ENCODE measurements at places on chromosomes 2 and 18.

GRCh38 chr2:186205254-186205911 lies 280.7 kb upstream of the ZC3H15 start:
- no peak for DNase-seq

- DNase-seq, result no peak
These were observed 303.9 kb downstream of the GBX2 start for GRCh38 chr2:235864302-235864701.

DNA sequence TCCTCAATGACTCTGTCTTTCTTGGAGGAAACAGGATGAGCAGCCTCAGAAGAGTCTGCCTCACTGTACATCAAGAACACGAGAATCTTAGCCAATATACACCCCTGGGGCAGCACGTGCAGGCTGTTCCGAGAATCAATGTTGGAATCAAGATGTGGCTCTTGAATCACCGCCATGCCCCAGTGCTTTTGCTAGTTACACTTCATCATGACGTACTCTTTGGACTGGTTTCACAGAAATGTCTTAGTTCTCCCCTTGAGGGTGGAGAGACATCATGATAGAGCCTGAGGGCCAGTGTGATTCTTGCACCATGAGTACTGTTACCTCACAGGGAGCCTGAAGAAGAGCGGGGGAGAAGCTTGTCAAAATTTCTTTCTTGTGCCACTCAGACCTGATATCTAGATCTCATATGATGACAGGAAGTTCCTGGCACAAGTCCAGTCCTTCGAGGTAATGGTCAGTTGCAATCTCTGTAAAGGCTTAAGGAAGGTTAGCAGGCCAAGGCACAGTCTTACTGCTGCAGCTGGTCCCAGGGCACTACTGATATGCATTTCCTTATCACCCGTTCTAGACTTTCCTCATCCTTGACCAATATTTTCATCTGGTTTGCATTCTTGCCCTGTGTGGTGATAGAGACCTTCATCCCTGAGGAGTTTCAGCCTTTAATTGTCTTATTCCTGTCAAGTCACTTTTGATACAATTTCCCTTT lies 28.2 kb upstream of the STAT4 start:
- no peak for DNase-seq

DNA sequence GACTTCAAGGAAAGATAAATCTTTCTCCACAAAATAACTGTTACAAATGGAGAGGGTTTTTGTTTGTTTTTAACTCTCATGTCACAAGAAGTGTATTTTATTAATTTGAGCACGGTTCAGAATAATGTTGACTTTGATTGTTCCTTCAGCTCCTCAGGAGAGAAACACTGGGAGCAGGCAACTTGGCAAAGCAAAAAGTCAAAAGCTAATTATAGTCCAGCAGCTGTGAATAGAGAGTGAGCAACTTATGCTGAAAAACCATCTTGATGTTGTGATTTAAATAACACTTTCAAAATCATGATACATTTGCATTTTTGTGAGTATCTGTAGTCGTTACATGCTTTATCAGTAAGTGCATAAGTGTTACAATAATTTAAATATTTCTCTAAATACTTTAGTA lies 37.5 kb upstream of the TTN start:
- no peak for DNase-seq

GRCh38 chr2:20561637-20562454 lies 89.1 kb downstream of the HS1BP3 start:
- DNase-seq, result no peak

DNA sequence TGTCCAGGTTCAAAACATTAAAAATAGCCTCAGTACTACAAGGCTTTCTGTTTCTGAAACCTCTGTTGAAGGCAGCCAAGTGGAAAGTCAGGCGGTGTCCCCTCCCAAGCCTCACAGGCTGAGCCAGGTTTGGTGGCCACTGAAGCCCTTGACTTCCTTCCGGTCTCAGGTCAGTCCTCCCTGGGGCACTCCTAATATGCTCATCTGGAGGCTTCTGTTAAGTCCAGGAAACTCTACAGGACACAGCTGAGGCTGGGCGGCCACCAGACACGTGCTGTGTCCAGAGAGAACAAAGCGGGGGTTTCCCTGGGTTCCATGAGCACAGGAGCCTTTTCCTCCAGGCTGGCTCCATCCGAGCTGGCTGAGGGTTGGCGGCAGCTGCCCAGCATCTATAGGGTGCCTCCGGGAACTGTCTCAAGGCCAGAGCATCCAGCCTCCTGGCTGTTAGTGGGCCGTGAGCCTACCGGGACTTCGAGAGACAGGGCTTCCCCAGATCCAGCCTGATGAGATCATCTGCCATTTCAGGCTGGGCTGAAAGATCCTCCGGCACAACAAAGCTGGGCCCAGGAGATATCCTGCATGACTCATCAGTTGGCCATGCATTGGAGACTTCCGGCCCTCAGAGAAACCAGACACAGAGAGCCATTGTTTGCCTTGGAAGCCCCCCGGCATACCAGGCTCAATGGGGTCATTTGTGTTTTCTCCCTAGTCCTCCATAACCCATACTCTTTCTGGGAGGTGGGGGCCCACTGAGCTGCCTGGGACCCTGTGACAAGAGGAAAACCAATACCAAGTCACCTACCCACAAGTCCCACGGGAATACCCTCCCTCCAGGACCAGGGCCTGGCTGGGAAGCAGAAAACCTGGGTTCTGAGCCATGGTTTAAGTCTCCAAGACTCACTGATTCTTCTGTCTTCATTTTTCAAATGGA lies 71.7 kb downstream of the HS1BP3 start:
- no peak for DNase-seq

DNA sequence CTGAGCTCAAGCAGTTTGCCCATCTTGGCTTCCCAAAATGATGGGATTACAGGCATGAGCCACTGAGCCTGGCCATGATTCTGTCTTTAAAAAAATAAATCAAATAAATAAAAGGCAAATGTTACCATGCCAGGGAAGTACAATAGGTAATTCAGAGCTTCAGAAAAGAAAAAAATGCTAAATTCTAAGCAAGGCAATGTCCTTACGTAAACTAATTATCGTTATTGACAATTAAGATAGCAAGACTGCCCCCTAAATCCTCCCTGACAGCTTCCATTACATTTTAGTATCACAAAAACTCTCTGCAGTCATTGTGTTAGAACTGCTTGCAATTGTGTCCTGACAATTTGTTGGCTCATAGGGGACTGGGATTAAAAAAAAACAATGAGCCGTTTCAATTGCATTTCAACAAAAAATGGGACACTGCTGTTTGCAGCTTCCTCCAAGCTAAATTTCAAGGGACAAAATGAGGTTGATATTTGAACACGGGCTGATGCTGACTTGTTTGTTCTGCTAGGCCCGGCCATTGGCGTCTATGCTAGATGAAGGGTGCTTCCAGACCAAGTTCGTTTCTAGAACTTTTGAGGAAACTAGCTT lies 88.9 kb downstream of the MOGAT1 start:
- DNase-seq, result no peak

DNA sequence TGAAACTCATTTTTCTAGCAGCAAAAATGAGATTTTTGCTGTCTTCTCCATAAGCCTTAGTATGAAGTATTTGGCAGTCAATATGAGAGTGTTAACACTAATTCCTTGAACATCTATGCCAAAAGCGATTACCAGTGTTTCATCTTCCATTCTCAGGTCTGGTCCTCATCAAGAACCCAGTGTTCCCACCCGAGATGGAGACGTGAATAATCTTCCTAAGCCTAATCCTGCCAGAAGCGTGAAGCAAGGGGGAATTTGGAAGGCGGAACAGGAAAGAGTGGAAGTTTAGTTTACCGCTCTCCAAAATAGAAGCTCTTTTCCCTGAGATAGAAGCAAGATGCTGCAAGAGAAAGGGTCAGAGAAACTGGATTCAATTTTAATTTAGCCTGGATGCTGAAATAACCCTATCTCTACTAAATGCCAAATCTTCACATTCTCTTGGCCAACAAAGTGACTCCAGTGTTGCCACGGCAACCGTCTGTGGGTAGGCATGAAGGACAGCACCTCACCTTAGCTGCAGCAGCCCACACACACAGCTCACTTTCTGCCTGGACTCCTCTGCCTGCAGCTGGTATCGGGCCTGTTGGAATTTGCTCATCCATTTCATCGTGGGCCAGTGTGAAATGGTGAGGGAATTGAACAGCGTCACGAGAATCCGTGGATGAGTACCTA lies 711.1 kb downstream of the CBLN2 start:
- no peak for DNase-seq

DNA sequence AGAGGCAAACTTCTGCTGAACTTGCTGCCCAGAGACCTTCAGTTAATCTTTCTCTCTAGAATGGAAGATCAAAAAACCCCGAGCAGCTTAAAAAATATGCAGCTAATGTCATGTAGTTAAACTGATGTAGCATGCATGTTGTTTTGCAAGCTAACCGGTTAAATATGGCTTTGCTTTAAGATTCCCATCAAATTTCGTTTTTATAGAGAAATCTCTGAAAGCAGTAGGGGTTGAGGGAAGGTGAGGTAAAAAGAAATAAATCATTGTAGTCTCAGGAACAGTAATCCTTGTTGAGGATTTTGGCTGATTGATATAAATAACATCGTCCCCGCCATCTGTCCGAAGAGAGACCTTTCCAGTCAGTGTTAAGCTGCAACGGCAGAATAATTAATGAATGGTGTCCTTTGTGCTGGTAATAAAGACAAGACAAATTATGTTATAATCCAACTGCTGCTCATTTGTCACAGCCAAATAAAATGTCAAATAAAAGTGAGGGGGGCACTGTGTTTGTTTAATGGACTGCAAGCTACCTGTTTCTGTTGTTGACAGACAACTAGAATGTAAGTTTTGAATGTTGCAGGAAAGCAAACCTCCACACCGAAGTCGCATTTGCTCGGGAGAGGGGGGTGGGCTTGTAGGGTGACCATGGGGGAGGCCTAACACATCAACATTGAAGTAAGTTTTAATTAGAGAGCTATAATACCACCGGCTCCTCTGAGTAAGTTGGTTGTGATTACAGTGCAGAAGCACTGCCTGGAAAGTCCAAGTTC lies 555.5 kb downstream of the ARHGAP15 start:
- no peak for DNase-seq

DNA sequence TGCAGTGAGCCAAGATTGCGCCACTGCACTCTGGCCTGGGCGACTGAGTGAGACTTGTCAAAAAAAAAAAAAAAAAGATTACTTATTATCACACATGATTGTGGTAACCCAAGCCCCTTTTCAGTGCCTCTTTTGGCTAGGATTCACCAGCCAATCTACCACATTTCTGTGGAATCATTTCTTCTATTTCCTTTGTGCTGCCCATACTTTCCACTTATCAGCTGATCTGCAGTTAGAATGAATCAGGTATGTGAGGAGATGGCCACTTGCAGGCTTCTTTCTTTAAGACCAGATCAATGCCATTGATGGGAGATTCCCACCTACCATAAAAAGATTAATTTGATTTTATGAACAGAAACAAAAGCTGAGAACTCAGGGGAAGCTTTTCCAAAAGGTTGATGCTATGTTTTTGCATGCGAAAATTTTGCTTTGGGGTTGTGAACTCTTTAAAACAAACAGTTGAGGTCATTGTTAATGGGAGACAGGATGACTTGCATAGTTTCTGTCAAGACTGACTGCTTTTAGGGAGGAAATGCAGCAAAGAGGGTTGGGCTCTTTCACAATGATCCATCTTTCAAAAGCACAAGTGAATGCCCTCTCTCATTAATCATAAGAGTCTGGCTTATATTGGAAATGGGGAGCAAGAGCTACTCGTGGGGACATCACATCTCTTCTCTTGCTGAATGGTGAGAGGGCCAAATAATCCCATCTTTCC lies 66.9 kb upstream of the CYP26B1 start:
- no peak for DNase-seq

GRCh38 chr2:6074089-6074643 lies 382.0 kb downstream of the SOX11 start:
- no peak for DNase-seq

DNA sequence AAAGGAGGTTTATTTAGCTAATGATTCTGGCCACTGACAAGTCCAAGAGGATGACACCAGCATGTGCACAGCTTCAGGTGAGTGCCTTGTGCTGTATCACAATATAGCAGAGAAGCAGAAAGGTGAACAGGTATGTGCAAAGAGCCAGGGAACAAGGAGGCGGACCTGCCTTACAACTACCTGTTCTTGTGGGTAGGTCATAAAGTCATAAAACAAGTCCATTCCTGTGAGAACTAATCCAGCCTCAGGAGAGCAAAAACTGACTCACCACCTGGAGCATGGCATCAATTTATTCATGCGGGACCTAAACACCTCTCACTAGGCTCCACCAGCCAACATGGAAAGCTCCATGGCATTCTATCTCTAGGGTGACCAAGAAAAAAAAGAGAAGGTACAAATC lies 234.2 kb downstream of the ASXL3 start:
- no peak for DNase-seq

DNA sequence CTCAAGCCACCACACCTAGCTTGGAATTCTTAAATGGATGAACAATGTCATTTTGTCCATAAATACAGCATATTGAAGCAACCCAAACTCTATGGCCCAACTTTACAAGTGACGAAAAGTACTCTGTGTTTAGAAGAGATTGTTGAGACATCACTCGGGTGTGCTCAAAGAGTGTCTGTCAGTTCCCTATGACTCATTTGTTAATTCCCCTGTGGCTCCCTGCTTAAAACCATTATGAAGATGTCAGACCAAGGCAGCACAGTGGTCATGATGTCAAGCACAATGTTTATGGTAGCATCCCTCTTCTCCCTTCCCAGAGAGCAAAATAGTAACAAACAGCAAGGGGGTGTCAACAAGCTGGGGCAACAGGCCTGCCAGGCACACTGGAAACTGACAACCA lies 3.0 kb downstream of the LYG1 start:
- DNase-seq, result no peak

DNA sequence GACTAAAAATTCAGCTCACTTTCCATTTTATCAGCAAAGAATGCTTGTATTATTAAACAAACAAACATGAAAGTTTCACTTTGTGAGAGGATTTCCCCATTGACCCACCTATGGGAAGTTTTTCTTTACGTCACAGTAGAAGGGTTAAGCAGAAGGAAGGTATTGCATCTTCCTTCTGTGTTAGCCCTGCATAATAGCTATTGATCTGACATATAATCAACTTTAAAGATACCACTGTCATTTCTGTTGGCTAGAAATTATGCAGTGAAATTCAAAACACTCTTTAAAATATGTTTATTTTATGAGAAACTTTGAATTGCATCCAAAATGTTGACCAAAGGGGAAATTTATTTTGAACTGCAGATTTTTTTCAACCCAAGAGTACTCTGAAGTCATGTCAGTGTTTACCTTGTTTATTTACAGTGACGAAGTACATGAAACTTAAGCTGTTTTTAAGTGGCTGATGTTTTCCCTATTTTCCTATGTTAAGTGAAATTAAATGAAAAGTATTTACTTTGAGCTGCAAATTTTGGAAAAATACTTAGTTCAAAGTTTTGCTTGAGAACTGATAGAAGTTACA lies 566.4 kb downstream of the ZEB2 start:
- DNase-seq, result no peak

DNA sequence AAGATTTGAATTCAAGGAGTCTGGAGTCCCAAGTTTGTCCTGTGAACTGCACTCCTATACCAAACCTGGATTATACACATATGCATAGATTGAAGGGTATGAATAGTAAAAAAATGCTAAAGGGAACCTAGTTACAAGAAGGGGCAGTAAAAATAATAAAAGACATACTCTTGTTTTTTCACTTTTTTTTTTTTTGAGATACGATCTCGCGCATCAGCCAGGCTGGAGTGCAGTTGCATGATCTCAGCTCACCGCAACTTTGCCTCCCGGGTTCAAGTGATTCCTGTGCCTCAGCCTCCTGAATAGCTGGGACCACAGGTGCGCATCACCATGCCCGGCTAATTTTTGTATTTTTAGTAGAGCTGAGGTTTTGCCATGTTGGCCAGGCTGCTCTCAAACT lies 22.3 kb downstream of the KRTCAP3 start:
- no peak for DNase-seq

GRCh38 chr2:42128721-42129486 lies 40.2 kb upstream of the EML4 start:
- DNase-seq, result no peak
